ENCODE measurements at places on chromosomes 3 and 15. TPM values are rescaled to one million over a fixed set of nuclear protein-coding genes. Genes with fewer than 3 reads are reported as not detected.

Gene CCDC39
- not detected for polyA plus RNA-seq

Gene SCAANT1
- polyA plus RNA-seq: not detected

Gene GPR156
- 0.10 TPM for polyA plus RNA-seq

Gene THOC7
- polyA plus RNA-seq: 80.7 TPM

Gene LRRIQ4
- polyA plus RNA-seq: not detected

Gene RETNLB
- polyA plus RNA-seq: not detected

Gene GRAMD2A
- 1.6 TPM for polyA plus RNA-seq

Gene ADAMTS7
- polyA plus RNA-seq: 0.45 TPM

Gene TM6SF1
- 1.1 TPM for polyA plus RNA-seq

Gene KLHL40
- not detected for polyA plus RNA-seq

Gene INO80
- polyA plus RNA-seq: 11.0 TPM

Gene ROPN1
- polyA plus RNA-seq: not detected

Gene ZBED2
- polyA plus RNA-seq: 11.2 TPM

Gene TSC22D2
- polyA plus RNA-seq: 27.5 TPM

Gene ZNF662
- polyA plus RNA-seq: 5.2 TPM

Gene SHC4
- 0.12 TPM for polyA plus RNA-seq

Gene GOLGA6L9
- polyA plus RNA-seq: 8.3 TPM

Gene CTNNB1
- 117 TPM for polyA plus RNA-seq

Gene ARL6IP5
- 59.0 TPM for polyA plus RNA-seq

Gene FAIM
- 14.1 TPM for polyA plus RNA-seq

Gene LNP1
- polyA plus RNA-seq: 0.35 TPM

Gene CASR
- polyA plus RNA-seq: not detected

Gene GPR160
- polyA plus RNA-seq: 0.69 TPM

Gene GCSAM
- 0.90 TPM for polyA plus RNA-seq

Gene AHSG
- polyA plus RNA-seq: 0.06 TPM

Gene SV2B
- 0.07 TPM for polyA plus RNA-seq

Gene CPEB1
- 0.79 TPM for polyA plus RNA-seq

Gene MKRN3
- polyA plus RNA-seq: 1.9 TPM

Gene SERINC4
- polyA plus RNA-seq: 0.18 TPM

Gene GABRA5
- 0.14 TPM for polyA plus RNA-seq

Gene CPNE4
- polyA plus RNA-seq: 0.08 TPM

Gene GOLGA8G
- polyA plus RNA-seq: not detected

Gene UROC1
- polyA plus RNA-seq: not detected

Gene TGM5
- 12.9 TPM for polyA plus RNA-seq

Gene DLL4
- 1.8 TPM for polyA plus RNA-seq

Gene PSTPIP1
- 2.5 TPM for polyA plus RNA-seq

Gene CCRL2
- polyA plus RNA-seq: 0.29 TPM

Gene ZIC1
- not detected for polyA plus RNA-seq

Gene CLEC3B
- 12.6 TPM for polyA plus RNA-seq

Gene DPPA2
- not detected for polyA plus RNA-seq

Gene IQCH
- 0.45 TPM for polyA plus RNA-seq

Gene LRTM1
- polyA plus RNA-seq: not detected

Gene TUSC2
- polyA plus RNA-seq: 14.2 TPM

Gene SCAMP5
- polyA plus RNA-seq: 0.24 TPM

Gene AP3B2
- 1.1 TPM for polyA plus RNA-seq

Gene TMOD3
- 42.8 TPM for polyA plus RNA-seq

Gene ZPLD1
- polyA plus RNA-seq: not detected

Gene ACVR2B
- polyA plus RNA-seq: 0.55 TPM

Gene CKMT1B
- 64.6 TPM for polyA plus RNA-seq

Gene NPHP3
- 5.4 TPM for polyA plus RNA-seq

Gene APH1B
- 2.0 TPM for polyA plus RNA-seq

Gene RASL12
- 2.6 TPM for polyA plus RNA-seq

Gene CLDN18
- 0.05 TPM for polyA plus RNA-seq

Gene SMCO1
- not detected for polyA plus RNA-seq

Gene SLC6A1
- polyA plus RNA-seq: 6.9 TPM

Gene ZNF80
- 0.05 TPM for polyA plus RNA-seq

Gene BOC
- 26.6 TPM for polyA plus RNA-seq
